ENCODE measurements at places on chromosomes 2 and 18.
A peak's percentile ranks its signal among the peaks of the same experiment; 100 is the strongest.

DNA sequence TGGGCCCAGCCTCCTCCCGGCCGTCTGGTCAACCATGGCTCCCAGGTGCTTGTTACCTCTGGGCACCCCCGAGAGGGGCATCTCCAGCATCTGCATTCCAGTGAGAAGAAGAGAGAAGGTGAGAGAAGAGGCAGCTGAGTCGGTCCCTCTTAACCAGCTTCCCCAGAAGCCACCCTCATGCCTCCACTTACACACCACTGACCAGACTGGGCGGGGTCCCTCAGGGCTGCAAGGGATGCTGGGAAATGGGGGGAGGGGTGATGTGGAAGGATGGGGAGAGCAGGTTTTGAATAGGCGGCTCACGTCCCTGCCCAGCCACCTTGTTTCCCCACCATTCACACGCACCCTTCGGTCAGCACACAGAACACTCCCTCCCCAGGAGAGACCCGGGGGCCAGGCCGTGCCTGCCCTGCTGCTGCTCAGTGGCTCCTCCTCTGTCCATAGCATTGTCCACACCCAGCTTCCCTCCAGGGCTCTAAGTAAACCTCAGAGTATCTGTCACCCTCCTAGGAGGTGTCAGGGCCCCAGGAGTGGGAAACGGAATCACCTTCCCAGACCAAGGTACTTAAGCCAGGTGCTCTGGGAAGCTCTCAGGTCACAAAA is 34.7 kb downstream of the GBX2 start:
- no peak for DNase-seq

- no peak for DNase-seq
Measured at GRCh38 chr2:120596990-120597594, 138.6 kb upstream of the GLI2 start.

GRCh38 chr18:49728542-49728941 is 84.8 kb downstream of the ACAA2 start:
- peak; percentile 59 for DNase-seq

DNA sequence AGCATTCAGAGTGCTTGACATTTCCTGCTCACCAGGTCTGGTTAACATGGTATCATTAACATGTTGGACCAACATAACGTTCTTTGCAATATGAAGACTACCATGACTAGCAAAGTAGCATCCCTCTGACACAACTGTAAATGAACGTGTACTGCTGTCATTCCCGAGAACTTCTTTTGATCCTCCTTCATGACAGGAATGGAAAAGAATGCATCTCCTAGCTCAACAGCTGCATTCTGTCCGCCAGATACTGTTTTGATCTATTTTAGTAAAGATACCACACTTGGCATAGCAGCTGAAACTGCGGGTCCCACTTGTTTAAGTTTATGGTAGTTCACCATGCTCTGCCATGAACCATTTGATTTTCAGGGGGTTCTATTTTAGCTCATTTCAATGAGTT is 144.2 kb upstream of the PARD3B start:
- DNase-seq = no peak

DNA sequence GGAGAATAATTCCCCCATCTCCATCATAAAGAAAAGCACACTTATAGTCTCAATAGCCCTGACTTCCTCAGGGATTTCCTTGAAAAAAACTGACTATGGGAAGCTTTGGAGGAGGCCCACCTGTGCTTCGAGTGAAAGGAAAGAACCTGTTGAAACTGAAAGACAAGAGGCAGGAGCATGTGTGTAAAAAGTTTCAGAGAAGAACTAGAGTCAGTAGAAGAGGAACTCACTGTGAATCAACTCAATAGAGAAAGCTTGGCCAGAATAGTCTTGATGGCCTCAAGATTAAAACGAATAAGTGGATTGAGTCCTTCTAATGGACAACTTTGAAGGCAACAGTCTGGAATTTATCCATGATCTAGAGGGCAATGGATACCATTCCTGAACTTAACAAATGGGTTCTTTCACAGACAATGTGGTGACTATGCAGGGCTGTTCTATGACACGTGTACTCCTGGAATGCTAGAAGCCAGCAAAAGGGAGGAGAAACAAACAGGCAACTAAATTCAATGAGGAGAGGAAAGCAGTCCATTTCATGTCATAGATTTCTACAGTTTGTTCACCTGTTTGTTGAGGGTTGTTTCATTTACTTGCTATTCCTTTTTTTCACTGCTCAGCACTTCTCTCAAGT is 442.3 kb downstream of the GRB14 start:
- no peak for DNase-seq

GRCh38 chr2:59887366-59887765 is 666.1 kb downstream of the BCL11A start:
- DNase-seq = no peak

DNA sequence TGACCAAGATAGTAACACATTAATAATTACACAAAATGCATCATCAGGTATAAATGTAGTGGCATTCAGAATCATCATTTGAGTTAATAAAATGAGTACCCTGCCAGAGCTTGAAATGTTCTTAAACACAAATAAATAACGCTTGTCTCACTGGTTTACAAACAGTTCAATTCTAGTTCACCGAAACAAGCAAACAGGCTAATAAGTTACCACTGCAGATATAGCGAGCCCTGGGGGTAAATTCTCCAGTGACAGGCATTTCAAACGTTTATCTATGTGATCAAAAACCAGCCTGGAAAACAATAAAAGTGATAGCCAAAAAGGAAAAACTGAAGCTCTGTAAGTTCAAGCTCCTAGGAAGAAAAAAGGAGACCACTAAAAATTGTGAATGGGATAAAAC is 152.6 kb downstream of the THADA start:
- no peak for DNase-seq

- no peak for DNase-seq
Measured at GRCh38 chr2:72731116-72731515, 94.7 kb downstream of the EXOC6B start.

GRCh38 chr2:168560817-168561499 is 104.9 kb downstream of the CERS6 start:
- DNase-seq = no peak

DNA sequence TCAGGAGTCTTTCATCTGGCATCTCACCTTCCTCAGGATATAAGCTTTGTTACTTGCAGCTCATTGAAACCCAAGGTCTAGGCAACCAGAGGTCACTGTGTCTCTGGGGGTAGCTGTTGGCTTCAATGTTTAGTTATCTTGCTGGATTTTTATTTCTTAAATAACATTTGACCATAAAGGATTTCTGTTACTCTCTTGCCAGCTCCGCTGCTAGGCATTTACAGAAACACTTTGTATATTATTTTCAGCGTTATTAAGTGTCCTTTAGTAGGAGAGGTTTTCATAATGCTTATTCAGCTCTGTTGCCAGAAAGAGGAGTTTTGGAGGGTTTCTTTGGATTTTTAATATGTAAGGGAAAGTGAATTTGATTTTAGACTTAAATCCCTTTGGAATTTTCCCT is 61.4 kb downstream of the QPCT start:
- no peak for DNase-seq

DNA sequence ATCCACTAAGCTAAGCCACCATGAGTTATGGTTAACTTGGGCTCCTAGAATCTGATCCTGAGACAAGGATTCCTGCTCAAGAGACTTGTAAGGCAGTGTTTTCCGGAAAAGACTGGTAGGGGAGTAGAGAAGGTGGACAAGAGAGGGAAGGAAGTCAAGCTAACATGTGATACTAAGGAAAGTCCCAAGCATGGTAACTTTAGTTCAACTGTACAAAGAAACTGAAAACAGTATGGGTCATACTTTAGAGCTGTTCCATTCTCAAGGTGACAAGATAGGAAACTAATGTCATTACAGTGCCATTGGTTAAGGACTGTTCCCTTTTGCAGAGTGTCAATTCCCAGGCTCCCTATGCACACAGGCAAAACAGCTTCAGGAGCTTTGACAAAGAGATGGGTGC is 5.8 kb downstream of the MYO5B start:
- no peak for DNase-seq

- no peak for DNase-seq
Measured at GRCh38 chr18:4636967-4637366, 181.9 kb upstream of the DLGAP1 start.

- DNase-seq = no peak
Measured at GRCh38 chr2:200026332-200027230, 71.2 kb downstream of the MAIP1 start.

DNA sequence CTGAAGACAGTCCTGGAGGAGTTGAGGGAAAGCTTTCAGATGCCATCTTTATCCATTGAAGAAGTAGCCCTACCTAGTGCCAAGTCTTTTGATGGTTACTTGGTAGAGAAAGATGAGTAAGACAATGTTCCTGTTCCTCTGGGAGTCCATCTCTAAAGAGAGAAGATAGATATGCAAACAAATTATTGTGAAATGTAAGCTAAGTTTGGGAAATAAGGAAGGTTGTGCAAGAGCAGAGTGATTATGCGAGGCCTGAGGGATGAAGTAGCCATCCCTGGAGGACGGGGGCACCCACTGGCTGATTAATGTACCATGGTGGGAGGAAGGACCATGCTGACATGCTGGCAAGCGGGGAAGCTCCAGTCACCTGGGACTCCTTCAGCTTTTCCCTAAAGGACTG is 994 bp upstream of the DTNA start:
- DNase-seq = no peak

GRCh38 chr18:2706903-2707302 is 51.4 kb downstream of the SMCHD1 start:
- no peak for DNase-seq

DNA sequence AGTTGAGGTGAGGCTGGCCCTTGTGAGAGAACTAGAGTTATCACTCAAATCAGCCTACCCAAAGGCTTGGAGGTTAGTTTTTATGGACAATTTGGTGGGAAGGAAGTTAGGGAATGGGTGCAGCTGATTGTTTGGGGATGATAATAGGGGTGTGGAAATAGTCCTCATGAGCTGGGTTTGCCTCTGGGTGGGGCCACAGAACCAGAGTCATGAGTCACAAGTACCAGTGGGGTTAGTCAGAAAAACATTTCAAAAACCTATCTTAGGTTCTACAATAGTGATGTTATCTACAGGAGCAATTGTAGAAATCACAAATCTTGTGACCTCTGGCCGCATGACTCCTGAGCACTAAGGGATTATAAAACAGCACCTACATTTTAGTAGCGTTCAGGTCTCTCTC is 630.1 kb upstream of the PIK3C3 start:
- no peak for DNase-seq

DNA sequence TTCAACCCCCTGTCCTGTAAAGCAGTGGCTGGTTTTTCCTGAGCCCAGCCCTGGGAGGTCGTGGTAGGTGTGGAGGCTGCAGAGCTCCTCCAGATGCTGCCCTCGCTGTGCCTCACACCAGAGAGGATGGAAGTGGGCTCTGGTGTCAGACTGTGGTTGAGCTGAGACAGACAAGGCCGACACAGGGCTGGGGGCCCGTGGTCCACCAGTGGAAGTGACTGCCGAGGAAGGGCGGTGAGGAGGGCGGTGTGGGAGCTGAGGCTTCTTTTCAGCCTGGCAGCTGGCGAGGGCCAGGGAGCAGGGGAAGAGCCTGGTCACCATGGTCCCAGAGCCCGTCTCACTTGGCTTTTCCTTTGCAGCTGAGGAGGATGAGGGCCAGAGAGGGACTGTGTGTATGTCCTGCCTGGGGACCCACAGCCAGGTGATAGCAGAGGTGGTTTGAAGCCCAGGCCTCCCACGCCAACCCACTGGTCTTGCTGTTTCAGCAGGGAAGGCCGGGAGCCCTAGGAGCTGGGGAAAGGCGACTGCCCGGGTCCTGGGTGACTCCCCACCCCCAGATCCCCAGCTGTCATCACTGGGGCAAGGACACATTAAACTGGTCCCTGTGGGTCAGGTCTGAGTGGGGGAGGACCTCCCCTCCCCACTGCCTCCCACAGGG is 8.5 kb downstream of the SFTPB start:
- no peak for DNase-seq

- no peak for DNase-seq
Measured at GRCh38 chr18:34990597-34990996, 50.6 kb upstream of the MAPRE2 start.

GRCh38 chr2:90207454-90208058 is 1516.1 kb downstream of the RPIA start:
- no peak for DNase-seq

DNA sequence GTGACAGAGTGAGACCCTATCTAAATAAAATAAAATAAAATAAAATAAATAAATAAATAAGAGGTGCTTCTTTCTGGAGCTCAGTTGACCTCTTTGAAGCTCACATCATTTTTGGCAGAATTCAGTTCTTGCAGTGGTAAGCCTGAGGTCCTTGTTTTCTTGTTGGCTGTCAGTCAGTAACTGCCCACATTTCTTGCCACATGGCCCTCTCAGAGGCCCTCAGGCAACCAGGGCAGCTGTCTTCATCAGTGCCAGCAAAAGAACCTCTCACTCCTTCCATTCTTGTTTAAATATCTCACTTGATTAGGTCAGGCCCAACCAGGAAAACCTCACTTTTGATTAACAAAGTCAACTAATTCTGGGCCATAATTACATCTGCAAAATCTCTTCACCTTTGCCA is 53.2 kb downstream of the RAPGEF4 start:
- no peak for DNase-seq

- no peak for DNase-seq
Measured at GRCh38 chr2:159880729-159881128, 82.7 kb upstream of the CD302 start.

- DNase-seq = no peak
Measured at GRCh38 chr2:159266554-159266953, 19.9 kb downstream of the WDSUB1 start.

DNA sequence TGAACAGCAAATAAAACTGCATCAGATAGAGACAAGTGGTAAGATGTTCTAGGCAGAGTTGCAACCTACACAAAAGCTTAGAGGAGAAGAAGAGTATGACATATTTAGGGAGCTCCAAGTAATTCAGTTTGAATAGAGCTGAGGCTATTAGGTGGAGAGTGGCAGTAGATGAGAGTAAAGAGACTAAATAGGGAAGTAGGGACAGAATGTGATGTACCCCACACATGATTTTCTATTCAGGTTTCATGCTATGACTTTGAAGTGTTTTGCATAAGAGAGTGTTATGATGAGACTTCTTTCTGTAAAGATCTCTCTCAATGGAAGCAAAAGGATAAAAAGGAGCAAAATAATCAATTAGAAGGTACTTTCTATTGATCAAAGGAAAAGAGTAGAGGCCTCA is 206.8 kb upstream of the ERBB4 start:
- no peak for DNase-seq

DNA sequence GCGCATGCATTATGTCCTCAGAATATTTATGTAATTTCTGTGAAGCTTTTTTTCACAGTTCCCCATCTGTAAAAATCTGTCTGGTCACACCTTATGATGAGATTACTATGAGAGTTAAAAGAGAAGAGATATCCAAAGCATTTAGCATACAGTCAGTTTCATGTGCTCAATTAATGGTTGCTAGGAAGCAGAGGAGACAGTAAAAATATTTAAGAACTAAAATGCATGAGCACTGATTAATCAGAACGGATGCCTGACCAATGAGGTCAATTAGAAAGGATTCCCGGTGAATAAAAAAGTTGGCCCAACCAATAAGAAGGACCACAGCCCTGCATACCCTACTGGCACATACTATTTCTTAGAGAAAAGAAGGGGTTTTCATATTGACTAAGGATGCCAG is 12.0 kb upstream of the CRIM1 start:
- no peak for DNase-seq
